ENCODE measurements at places on chromosomes 7 and 10. TPM values are rescaled to one million over a fixed set of nuclear protein-coding genes. Genes with fewer than 3 reads are reported as not detected.

DNA sequence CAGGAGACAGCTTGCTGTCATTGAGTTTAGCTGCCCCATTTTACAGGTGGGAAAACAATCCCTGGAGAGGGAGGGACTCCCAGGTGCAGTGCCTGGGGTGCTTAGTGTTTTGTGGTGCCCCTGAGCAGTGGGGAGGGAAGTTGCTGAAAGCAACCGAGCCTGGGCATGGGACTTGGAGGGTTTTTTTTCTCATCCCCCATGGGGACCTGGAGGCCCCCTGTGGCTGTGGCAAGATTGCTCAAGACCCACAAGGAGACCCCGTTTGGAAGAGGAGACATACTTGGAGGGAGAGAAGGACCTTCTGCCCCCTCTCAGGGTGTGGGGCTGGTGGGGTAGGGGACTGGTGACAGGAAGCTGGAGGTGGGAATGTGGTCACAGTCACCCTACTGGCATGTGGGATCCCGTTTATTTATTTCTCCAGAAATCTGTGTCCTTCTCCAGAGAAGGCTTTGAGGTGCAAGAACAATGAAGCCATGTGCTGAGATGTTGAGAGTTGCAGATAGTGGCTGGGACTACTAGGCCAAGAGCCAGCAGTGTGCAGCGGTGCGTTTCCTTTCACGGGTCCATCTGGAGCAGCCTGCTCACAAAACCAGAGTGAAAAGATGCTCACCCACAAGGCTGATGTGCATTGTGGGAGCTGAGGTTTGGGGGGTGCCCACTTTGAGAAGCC lies 21.5 kb downstream of the ZMIZ1 start:
- H3K4me1 ChIP-seq: peaks cover 96% of the 10 kb centered on the region
- no peak overlapping the region for H3K4me3 ChIP-seq
- no peaks in the 10 kb centered on the region for H3K36me3 ChIP-seq
- H3K27ac ChIP-seq: peak overlapping the region; percentile 27
- DNase-seq: no peak
- H3K27me3 ChIP-seq: no peaks in the 10 kb centered on the region

GRCh38 chr7:112112822-112113255 lies 93.4 kb downstream of the DOCK4 start:
- H3K27ac ChIP-seq: peak overlapping the region; percentile 47
- no peak for DNase-seq
- no peaks in the 10 kb centered on the region for H3K36me3 ChIP-seq
- H3K4me3 ChIP-seq: no peak overlapping the region

GRCh38 chr7:101393865-101394264 lies 31.2 kb downstream of the COL26A1 start:
- no peaks in the 10 kb centered on the region for H3K27me3 ChIP-seq
- no peaks in the 10 kb centered on the region for H3K36me3 ChIP-seq
- no peak for DNase-seq
- H3K4me3 ChIP-seq: no peak overlapping the region
- H3K4me1 ChIP-seq: no peaks in the 10 kb centered on the region

DNA sequence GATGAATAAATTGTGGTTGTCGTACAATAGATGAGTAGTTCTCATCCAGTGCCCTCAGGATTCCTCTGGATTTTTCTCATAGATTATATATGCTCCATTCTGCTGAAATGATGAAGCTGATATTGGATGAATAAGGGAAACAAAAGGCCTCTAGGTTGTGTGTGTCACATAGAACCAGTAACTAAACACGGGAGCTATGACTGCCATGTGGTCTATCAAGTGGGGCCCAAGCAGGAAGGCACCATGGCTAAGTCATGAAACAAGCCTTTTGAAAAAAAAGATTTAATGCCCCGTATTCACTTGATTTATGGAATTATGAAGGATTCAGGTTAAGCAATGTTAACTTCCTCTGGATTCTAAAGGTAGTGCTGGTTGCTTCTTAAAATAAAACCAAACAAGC lies 225.1 kb downstream of the TCF7L2 start:
- no peak overlapping the region for H3K27ac ChIP-seq
- H3K27me3 ChIP-seq: no peaks in the 10 kb centered on the region

DNA sequence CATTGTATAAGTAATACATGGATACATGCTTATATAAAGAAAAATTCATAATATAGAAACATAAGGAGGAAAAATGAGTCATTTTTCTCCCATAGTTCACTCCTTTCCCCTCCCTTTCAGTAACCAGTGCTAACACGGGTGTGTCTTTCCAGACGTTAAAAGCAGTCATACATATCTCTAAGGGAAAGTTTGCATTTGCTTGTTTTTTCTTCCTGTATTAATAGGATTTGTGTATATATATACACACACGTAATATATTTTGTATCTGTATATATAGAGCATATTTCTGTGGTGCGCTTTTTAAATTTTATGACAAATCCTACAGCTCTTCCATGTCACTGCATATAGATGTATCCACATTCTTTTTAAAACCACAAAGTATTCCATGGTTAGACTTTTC lies 78.8 kb downstream of the RALA start:
- DNase-seq: no peak
- H3K27ac ChIP-seq: no peak overlapping the region
- no peaks in the 10 kb centered on the region for H3K4me1 ChIP-seq
- H3K36me3 ChIP-seq: no peaks in the 10 kb centered on the region
- H3K4me3 ChIP-seq: no peak overlapping the region

- no peak overlapping the region for H3K27ac ChIP-seq
- no peaks in the 10 kb centered on the region for H3K4me1 ChIP-seq
- DNase-seq: no peak
- H3K4me3 ChIP-seq: no peak overlapping the region
These were observed 10.7 kb upstream of the FMC1 start for GRCh38 chr7:139330333-139331030.

DNA sequence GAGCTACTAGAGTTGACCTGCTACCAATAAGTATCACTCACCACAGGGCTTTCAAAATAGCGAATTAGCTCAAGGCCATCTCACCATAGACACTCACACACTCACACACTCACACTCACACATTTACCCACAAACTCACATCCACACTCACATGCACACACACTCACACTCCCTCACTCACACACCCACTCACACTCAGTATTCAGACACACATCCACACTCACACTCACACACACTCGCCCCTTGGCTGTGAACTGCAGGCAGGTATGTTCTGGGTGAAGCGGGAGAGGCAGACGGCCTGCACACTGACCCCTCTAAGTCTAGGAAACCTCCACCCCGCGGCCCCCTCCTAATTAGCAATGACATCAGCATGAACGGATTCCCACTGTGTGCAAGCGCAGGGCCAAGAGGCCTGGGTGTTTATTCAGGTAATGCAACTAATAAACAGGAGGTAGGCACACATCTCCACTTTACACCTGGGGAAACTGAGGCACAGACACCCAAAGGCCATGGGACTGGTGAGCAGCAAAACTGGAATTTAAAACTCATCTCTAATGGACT lies 94.6 kb downstream of the ADARB2 start:
- no peak overlapping the region for H3K27ac ChIP-seq
- no peak overlapping the region for H3K4me3 ChIP-seq
- peak; percentile 47 for DNase-seq
- H3K36me3 ChIP-seq: no peaks in the 10 kb centered on the region
- no peaks in the 10 kb centered on the region for H3K4me1 ChIP-seq
- H3K27me3 ChIP-seq: no peaks in the 10 kb centered on the region

DNA sequence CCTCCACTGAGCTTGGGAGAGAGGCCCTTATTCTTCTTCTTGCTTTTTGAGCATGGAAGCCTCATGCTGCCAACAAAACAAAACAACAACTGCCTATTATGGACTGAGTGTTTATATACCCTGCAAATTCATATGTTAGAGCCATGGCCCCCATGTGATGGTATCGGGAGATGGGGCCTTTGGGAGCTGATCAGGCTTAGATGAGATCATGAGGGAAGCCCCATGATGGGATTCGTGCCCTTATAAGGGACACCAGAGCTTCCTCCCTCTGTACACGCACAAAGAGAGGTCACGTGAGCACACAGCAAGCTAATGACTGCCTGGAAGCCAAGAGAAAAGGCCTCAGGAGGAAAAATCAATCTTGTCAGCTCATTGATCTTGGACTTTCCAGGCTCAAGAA lies 235.0 kb downstream of the FANK1 start:
- H3K4me1 ChIP-seq: no peaks in the 10 kb centered on the region
- no peak overlapping the region for H3K27ac ChIP-seq
- H3K27me3 ChIP-seq: no peaks in the 10 kb centered on the region

DNA sequence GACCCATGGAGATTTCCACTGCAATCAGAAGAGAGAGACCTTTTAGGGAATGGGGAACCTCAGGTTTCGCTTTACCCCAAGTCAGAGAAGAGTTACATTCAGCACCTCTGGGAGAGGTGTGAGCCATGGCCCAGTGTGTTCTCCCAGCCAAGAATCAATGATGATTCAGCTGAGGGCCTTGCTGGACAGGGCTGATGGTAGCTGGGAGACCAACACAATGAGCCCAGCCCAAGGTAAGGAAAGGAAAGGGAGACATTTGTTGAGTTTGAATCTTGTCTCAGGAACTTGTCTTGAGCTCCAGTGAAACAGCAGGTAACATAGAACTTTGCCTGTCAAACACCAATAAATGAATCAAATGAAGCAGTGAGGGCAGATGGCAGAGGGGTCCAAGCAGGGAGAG lies 14.0 kb upstream of the PPIA start:
- DNase-seq: no peak
- H3K27ac ChIP-seq: no peak overlapping the region

- no peak overlapping the region for H3K4me3 ChIP-seq
- H3K27me3 ChIP-seq: no peaks in the 10 kb centered on the region
- H3K27ac ChIP-seq: no peak overlapping the region
- H3K4me1 ChIP-seq: no peaks in the 10 kb centered on the region
- H3K36me3 ChIP-seq: no peaks in the 10 kb centered on the region
- no peak for DNase-seq
These were observed 149.3 kb downstream of the KLF6 start for GRCh38 chr10:3635697-3636096.

DNA sequence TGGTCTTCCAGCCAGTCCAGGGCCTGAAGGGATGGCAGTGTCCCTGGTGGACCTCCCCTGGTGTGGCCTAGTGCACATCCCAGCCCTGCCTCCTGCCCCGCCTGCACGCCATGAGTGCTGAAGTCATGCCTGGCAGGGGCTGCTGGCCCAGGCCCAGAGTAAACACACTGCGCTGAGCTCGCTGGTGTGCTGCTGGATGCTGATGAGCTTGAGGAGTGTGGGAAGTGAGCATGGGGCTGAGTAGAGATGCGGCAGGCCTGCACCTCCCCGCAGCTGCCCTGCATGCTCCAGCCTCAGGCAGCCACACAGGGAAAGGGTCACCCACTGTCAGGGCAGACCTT lies 43.2 kb downstream of the HTRA1 start:
- H3K4me3 ChIP-seq: no peak overlapping the region
- peak; percentile 97 for DNase-seq
- peaks cover 34% of the 10 kb centered on the region for H3K4me1 ChIP-seq
- no peaks in the 10 kb centered on the region for H3K27me3 ChIP-seq

DNA sequence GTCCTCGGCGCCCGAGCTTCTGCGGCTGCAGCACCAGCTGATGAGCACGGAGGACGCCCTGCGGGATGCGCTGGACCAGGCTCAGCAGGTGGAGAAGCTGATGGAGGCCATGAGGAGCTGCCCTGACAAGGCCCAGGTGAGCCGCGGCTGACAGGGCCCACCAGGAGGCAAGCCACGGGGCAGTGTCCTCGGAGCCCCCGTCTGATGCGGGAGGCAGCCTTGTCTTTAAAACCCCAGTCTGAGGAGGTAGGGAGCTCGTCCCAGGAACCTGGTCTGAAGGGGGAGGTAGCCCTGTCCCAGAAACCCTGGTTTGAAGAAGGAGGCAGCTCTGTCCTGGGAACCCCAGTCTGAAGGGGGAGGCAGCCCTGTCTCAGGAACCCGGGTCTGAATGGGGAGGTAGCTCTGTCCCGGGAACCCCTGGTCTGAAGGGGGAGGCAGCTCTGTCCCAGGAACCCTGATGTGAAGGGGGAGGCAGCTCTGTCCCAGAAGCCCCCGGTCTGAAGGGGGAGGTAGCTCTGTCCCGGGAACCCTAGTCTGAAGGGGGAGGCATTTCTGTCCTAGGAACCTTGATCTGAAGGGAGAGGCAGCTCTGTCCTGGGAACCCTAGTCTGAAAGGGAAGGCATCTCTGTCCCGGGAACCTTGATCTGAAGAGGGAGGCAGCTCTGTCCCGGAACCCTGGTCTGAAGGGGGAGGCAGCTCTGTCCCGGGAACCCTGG lies 53.1 kb upstream of the GTF2IRD1 start:
- peak; percentile 63 for DNase-seq
- no peak overlapping the region for H3K27ac ChIP-seq
- no peaks in the 10 kb centered on the region for H3K27me3 ChIP-seq
- peaks cover 27% of the 10 kb centered on the region for H3K36me3 ChIP-seq
- H3K4me1 ChIP-seq: no peaks in the 10 kb centered on the region

GRCh38 chr10:29646238-29646902 lies 11.6 kb upstream of the SVIL start:
- H3K4me1 ChIP-seq: peaks cover 88% of the 10 kb centered on the region
- peak overlapping the region; percentile 90 for H3K27ac ChIP-seq
- H3K27me3 ChIP-seq: no peaks in the 10 kb centered on the region
- no peaks in the 10 kb centered on the region for H3K36me3 ChIP-seq
- H3K4me3 ChIP-seq: no peak overlapping the region
- peak; percentile 75 for DNase-seq

GRCh38 chr10:131272897-131273451 lies 38.5 kb downstream of the TCERG1L start:
- no peak for DNase-seq
- no peak overlapping the region for H3K4me3 ChIP-seq
- no peak overlapping the region for H3K27ac ChIP-seq
- H3K4me1 ChIP-seq: no peaks in the 10 kb centered on the region

GRCh38 chr7:30884881-30885280 lies 26.8 kb upstream of the AQP1 start:
- DNase-seq: no peak
- H3K27ac ChIP-seq: no peak overlapping the region
- H3K4me3 ChIP-seq: no peak overlapping the region
- peaks cover 58% of the 10 kb centered on the region for H3K4me1 ChIP-seq
- H3K27me3 ChIP-seq: no peaks in the 10 kb centered on the region

GRCh38 chr10:96513305-96513697 lies 425 bp downstream of the TLL2 start:
- H3K4me3 ChIP-seq: peak overlapping the region; percentile 29
- no peak for DNase-seq
- peak overlapping the region; percentile 52 for H3K27ac ChIP-seq
- H3K36me3 ChIP-seq: peaks cover 6% of the 10 kb centered on the region
- H3K4me1 ChIP-seq: peaks cover 23% of the 10 kb centered on the region

- H3K4me1 ChIP-seq: no peaks in the 10 kb centered on the region
- no peaks in the 10 kb centered on the region for H3K27me3 ChIP-seq
- DNase-seq: no peak
- no peaks in the 10 kb centered on the region for H3K36me3 ChIP-seq
- no peak overlapping the region for H3K27ac ChIP-seq
These were observed 190.4 kb downstream of the CTTNBP2 start for GRCh38 chr7:117682681-117683385.

- no peak overlapping the region for H3K4me3 ChIP-seq
- no peak for DNase-seq
- H3K36me3 ChIP-seq: no peaks in the 10 kb centered on the region
These were observed 23.8 kb upstream of the PLAC9 start for GRCh38 chr10:80108576-80109239.

DNA sequence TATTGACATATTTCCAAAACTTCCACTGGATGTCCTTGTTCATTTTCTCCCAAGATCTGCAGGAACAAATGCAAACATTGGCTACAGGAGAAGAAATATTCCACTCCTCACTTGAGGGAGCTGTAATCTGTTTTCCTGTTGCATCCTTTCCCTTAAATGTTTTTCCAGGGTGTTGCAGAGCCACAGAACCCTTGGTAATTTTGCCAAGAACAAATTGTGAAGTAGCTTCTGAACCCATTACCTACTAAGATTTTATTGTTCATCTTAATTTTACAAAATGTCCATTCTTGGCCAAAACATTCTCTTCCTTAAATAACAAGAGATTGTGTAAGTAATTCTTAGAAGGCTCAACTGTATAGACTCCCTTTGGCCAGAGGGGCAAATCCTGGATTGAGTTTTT lies 177.0 kb downstream of the GNAT3 start:
- H3K27ac ChIP-seq: no peak overlapping the region
- DNase-seq: no peak
- no peak overlapping the region for H3K4me3 ChIP-seq

Gene GRM8
- total RNA-seq: not detected

Gene MAD1L1
- 12.1 TPM for total RNA-seq

Gene CPA2
- total RNA-seq: not detected

Measured in sigmoid colon (tissue), 7 donors.